ENCODE measurements at places on chromosomes 16 and 17.

DNA sequence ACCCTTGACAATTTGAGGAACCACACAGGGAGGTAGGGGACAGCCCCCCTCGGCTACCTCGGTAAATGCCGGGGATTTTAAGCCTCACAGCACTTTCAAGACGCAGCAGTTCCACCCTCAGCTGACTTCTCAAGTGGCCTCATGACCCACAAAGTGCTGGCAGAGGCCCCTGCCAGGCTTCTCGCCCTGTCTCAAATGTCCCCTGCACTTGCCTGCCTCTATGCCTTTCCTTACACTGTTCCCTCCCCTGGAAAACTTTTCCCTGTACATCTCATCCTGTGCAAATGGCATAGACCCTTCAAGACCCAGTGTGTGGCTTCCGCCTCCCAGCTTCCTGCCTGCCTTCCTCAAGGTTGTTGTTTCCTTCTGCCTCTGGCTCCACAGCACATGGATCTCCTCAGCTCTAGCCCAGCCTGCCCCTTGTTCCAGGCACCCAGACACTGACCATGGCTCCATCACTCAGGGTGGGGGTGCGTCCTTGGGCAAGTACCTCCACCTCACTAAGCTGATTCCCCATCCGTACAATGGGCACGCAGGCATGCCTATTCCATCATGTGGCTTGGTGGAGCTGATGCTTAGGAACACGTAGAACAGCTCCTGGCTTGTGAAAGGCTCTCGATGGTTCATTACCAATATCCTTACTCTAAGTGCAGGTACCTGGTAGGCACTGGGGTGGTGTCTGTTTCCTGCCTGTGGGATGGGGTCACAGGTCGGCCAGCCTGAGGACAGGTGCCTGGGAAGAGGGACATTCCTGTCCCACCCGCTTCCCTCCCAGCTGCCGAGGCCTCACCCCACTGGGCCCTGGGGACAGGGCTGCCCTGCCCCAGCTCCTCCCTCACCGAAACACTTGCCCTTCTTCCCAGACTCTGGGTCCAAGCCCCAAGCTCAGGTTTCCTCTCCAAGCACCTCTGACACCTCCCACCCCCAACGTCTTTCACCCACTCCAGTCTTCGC, 24.0 kb downstream of the MMP15 start:
- no peak for DNase-seq

DNA sequence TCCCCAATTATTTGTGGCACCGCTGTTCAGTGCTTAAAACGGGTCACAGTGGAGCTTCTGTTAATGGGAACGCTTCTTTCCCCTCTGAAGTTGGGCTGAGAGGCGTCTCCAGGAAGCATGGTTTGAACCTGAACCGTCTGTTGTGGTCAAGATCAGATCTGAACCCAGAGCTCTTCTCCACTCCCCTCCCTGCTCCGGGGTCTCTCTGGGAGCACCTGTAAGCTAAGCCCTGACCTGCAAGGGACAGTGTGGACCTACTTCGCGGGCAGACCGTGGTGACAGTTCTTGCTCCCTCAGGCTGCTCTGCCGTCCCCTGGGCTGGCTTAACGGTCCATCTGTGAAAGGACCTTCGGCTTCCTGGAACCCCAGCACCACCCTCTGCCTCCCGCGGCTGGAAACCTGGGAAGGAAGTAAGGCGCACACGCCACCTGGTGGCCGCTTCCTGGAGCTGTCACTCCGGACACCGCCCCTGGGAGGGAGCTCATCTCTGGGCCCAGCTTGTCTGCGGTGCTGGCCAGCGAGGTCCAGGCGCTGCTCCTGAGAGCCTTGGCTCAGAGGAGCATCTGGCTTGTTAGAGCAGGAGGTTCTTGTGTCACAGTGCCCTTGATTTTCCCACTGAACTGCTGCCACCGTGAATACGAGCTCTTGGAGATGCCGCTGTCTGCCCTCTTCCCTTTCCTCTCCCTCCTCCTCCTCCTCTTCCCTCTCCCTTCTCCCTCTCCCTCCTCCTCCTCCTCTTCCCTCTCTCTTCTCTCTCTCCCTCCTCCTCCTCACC, 518.5 kb upstream of the EEF2KMT start:
- DNase-seq: no peak

GRCh38 chr16:50354082-50354481, 14.7 kb downstream of the BRD7 start:
- DNase-seq: no peak

- no peak for DNase-seq
Observed at GRCh38 chr17:77873500-77874302, 84.8 kb upstream of the TNRC6C start.

GRCh38 chr17:81929253-81930141, 2.0 kb upstream of the MAFG start:
- DNase-seq: no peak

DNA sequence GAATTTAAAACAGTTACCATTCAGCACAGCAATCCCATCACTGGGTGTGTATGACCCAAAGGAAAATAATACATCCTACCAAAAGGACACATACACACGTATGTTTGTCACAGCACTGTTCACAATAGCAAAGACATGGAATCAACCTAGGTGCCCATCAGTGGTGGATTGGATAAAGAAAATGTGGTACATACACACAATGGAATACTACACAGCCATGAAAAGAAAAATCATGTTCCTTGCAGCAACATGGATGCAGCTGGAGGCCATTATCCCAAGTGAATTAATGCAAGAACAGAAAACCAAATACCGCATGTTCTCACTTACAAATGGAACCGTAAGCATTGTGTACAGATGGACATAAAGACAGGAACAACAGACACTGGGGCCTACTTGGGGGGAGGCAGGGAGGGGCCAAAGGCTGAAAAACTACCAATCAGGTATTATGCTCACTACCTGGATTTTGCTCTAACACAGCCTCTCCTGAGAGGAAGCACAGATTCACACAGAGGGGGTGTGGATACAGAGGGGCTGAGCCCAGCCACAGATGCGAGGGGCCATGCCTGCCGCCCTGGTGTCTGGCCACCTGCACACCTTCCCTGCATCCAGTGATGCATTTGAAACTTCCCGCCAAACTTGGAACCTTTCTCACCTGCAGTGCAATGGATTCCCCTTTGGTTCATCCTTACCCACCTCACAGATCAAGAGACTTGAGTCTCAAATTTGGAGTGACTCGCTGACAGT, 55.9 kb downstream of the USP22 start:
- no peak for DNase-seq

DNA sequence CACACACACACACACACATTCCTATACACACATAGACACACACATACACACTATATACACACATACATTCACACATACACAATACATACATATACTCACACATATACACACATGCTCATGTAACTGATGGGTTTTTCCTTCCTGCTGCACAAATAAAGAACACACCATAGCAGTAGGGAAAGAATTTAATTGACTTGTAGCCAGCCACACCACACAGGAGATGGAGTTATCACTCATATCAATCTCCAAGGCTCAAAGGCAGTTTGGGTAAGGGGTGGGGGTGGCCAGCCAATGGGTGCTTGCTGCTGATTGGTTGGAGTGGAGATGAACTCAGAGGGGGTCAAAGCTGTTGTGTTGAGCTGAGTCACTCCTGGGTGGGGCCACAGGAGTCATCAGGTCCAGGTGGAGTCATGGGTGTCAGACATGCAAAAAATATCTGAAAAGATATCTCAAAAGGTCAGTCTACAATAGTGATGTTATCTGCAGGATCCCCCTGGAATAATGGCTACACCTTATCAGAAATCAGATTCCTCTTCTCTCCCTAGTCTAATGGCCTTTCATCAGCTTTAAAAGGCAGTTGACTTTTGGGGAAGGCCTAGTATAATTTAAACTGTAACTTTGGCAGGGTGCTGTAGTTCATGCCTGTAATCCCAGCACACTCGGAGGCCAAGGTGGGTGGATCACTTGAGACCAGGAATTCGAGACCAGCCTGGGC, 46.1 kb downstream of the WSB1 start:
- no peak for DNase-seq

GRCh38 chr17:28968231-28968913, 17.1 kb upstream of the PHF12 start:
- no peak for DNase-seq
